RCC 7860 (cell line): ENCODE measurements at places on chromosomes 12 and 14.

- no peak for DNase-seq
Observed at GRCh38 chr14:49405291-49405690, 180.9 kb downstream of the RPS29 start.

DNA sequence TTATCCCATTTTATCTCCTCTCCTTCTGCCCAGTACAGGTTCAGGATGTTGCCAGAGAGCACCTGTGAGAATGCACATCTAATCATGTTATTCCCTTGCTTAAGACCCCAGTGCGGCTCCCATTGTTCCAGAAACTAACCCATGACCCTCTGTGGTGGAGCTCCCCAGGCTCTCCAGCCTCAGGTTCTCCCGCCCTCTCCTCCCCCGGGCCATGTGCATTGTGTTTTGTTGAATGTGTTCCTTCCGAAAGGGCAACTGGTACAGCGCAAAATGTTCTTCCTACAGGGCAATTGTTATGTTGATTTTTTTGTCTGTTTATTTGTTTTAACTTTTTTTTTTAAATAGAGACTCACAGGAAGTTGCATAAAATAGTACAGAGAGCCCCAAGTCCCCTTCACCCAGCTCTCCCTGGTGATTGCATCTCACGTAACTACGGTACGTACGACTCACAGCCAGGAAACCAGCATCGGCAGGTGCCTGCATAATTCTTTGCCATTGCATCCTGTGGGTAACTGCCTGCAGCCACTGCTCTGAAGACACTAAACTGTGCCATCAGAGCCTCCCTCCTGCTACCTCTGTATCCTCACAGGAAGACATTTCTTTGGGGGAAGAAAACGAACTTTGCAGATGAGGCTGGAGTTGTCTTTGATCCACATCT, 31.2 kb downstream of the TMEM132C start:
- DNase-seq = no peak

DNA sequence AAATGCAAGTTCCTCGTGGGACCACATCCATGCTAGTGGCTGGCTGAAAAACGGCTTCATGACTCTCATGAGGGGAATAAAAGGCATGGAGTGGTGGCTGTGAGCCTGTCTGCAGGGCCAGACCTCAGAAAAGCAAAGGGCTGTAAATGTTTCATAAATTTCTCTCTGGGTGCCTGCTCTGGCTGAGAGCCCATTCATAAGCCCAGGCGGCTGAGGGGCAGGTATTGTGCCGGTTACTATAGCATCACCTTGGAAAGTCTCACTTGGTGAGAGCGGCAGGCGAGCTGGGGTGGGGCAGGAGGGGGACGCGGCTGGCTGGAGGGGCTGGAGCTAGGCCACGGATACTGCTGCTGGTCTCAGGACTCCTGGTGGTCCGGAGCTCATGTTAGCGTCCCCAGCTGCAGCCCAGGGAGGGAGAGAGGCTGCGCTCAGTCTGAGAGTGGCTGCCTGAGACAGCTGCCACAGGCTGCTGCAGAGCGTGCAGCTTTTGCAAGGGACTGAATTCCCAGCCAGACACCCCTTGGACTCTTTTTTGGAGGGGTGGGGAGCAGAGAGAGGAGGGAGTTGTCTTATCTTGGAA, at the start of gene SLC17A8:
TSS of gene SLC17A8 (plus strand) at position 431 of the 580 bp plus-strand sequence. CDS start 318 bp downstream, outside the sequence.
- DNase-seq = no peak

- no peak for DNase-seq
Observed at GRCh38 chr12:89166121-89166520, 186.2 kb downstream of the DUSP6 start.

DNA sequence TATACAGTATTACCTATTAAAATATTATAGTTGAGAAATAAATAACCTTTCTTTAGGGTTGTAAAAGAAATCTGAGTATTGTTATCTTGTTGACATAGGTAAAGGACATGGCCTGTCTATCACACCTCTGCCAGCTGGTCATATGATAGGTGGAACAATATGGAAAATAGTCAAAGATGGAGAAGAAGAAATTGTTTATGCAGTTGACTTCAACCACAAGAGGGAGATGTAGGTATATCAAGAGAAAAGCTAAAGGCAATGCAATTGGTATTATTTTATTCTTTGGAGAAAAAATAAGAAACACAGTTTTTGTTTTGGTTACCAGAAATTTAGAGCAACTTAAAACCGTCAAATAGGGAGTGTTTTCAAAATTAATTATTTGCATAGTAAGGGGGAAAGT, 13.5 kb downstream of the CPSF2 start:
- no peak for DNase-seq

DNA sequence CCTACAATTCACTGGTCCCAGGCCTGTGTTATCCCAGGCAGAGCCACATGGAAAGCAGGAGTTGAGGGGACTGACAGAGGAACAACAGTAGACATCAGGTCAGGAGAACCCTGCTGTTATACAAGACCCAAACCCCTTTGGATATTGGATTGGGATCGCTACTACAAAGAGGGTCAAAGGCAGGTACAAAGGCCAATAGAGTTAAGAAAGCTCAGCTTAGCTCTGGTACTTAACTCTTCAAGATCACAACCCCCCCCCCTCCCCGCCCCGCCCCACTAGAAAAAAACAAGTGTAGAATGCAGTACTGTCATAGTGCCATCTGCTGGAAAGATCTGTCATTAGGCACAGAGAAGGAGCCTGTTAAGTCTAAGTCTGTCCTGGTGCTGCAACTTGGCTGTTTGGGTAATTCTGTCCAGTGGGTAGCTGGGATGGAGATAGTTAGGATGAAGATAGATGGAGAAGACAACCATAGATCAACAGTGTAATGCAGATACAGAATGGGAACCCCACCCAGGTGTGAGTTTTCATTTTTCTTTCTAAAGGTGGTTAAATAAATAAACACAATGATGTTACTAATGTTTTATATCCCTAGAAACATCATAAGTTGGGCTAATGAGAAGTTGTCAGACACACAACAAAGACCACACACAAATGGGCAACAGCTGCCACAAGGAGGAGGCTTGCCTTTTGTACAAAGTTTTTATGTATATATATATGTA, 17.2 kb downstream of the REM2 start:
- DNase-seq = peak; percentile 22

DNA sequence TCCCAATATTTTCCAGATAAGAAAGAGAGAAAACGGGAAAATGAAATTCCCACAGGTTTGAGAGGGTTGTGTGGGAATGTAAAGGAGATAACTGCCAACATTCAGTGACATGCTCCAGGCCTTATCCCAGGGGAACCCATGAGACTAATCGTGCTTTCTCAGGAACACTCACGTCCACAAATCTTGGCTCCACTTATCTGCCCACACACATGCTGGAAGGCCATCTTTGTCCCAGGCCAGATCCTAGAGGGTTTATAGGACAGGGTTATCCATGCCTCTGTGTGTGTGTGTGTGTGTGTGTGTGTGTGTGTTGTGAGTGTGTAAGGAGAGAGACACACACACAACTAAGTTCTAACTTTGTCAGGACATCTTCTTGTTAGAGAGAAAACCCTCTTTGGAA, 182.2 kb upstream of the E2F7 start:
- no peak for DNase-seq

DNA sequence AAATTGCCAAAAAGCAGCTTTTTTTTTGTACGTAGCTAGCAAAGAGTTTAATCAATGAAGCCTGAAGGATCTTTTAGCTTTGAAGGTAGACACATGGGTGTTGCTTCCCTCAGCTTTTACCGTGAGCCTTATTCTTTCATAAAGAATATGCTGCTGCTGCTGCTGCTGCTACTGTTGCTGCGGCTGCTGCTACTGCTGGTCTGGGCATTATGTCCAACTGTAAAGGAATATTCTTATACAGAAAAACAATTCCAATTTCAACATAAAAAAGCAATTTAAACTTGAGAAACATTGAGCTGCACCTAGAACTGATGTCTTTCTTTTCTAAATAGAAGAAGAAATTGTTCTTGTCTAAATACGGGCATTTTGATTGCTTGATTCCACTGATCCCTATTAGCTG, 38.9 kb upstream of the PPP1R12A start:
- no peak for DNase-seq

DNA sequence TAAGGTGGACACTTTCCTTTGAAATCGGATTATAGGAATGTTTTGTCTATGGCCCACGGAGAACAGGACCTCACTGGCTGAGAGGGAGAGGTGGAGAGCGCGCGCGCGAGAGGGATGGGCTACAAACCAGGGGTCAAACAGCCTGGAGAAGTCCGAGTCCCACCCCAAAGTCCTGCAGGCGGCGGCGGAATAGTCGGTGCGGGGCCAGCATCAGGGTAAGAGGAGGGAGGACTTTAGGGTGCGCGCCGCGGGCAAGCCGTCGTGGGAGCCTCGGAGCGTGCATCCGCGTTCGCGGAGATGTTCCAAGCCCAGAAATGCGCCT, 3.3 kb upstream of the HOXC8 start:
- no peak for DNase-seq

DNA sequence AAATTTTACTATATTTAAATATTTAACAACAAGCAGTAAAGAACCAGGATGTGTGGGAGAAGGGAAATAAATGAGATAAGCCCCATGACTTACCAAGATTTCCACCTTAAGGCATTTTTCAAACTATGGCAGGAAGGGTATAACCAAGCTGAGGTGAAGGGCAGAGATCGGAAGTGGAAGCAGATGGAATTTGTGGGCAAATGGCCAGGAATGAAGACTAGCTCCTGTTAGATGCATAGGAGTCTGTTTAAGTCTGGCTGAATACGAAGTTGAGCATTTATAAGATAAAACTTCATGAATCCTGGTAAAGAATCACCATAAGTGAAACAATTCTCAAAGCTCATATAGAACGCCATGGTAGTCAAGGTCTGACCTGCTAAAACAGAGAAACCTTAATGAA, 163.5 kb downstream of the DIO2 start:
- DNase-seq = no peak

DNA sequence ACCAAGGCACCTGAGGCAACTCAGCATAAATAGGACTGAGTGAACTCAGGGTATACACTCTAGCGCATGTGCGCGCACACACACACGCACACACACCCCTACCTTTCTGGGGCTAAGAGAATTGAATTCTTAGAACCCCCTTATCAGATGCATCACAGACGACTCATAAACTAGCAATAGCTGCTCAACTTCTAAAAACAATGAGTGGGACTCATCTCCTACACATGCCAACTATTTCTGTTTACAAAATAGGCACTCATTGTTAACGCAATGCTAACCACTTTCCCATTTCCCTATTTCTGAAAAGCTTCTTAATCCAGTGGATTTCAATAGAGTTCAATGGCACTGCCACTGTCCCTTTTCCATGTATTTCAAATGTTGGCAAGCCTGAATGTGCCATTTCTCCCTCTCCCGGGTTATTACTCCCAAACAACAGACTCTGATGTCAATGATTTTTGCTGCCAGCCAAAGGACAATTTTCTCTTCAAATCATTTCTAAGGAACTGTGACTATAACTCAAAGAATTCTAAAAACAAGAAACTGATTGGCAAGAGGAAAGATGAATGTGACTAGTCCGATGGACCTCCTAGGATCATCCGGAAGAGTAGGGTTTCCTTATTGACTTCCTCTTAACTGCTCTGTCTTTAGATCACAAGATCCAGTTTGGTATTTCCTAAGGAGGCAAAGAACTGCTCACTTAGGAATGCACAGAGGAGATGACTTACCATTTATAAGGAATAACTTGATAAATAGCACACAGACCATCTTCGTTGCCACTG, 48.8 kb downstream of the SLC38A1 start:
- DNase-seq = peak; percentile 22

- DNase-seq = no peak
Observed at GRCh38 chr14:106378191-106378590, 851.8 kb downstream of the TMEM121 start.

GRCh38 chr12:115421796-115422709, 738.1 kb upstream of the TBX3 start:
- DNase-seq = no peak

DNA sequence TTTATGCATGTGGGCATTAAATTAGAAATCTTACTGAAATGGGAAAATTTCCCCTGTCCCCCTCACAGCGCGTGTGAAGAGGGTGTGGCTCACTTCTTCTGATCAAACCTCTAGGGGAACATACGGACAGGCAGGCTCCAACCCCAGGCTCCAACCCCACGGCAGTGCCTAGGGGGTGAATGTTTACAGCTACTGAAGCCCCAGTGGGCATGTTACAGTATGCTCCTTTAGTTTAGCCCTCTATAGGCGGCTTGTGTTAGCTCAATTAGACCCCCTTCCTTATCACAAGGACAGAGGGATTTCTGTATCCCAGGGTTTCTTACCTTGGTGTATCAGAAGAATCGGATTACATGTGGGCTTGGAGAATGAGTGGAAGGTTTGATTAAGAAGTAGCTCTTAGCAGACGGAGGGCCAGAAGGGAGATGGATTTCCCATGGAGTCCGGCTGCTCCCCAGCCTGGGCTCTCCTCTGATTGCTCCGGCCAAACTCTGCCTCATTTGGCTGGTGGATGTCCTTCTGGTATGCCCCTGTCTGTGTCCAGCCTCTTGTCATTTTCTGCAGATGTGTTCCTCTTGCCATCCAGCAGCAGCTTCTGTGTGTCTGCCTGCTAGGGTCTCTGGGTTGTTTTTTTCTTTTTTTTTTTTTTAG, 223.7 kb downstream of the TMTC2 start:
- no peak for DNase-seq

DNA sequence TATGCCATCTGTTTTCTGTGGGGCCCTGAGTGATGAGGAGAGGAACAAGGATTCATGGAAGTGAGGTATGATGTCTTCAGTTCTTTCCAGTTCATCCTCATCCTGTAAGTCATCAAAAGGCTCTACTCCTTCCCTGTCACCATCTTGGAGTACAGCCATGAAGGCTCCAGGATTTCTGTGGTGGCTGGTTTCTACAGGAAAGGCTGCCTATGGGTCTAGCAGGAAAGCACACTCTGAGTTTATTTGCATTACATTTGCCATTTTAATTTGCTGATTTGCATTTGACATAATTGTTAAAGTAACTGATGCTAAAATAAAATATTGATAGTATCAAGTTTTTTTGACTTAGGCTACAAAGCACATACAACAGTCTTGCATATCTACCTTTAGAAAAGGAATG, 11.2 kb downstream of the TTC6 start:
- DNase-seq = no peak

DNA sequence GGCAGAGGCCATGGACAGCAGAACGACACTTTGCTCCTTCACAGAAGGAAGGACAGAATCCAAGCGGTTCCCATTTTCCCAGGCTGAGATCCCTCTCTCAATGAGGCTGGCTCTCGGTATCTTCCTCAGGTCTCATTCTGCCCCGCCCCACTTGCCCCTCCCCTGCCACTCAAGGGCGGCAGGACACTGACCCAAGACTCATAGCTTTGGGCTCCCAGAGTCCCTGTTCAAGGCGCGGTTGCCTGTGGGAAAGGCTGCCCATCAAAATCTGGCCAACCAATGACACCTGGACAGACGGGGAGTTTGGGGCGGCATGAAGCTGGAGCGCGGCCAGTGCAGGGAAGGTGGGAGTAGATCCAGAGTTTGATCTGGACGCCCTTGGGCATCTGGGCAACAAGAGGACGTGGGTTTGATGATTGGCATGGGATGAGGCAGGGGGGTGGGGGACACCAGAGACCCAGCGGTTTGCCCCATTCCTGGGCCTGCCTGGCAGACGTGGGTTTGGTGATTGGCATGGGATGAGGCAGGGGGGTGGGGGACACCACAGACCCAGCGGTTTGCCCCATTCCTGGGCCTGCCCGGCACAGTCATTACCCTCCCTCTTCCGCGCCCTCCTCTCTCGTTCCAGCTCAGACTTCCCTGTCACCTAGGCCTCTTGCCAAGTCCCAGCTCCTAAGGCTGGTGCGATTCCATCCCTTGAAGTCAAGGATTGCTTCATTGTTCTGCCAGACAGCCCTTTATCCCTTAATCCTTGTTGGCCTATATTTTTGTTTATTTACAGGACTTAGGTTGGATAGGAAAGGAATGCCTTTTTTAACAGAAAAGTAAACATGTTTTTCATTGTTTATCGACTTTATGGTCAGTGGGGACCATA, 92.1 kb downstream of the NINJ2 start:
- DNase-seq = peak; percentile 79
